ENCODE measurements at places on chromosomes 3 and 15.

DNA sequence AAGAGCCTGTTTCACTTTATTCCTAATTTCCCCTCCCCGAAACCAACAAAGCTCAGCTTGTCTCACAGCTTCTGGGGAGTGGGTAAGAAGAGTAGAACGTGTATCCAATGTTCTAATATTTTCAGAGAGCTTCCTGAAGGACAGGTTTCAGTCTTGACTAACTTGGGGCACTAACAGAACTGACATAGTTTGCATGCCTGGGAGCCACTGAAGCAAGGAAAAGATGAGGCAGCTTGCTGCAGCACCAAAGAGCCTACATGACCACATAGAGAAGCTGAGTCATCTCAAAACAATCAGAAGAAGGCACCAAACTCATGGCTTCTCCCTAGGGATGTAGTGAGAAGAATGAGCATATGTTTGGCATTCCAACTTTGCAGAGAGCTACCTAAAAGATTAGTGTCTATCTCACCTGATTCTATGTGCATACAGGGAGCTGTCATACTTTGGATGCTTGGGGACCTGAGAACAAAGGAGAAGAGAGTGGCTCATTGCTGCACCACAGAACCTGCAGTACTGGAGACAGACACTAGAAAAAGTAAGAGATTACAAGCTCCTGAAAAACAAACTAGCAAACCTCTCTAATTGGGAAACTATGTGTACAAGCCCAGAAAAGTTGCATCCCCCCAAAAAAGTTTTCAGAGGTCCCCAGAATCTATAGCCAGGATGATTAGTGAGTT lies 86.9 kb downstream of the DCLK3 start:
- DNase-seq, result peak; percentile 27

- peak; percentile 3 for DNase-seq
Observed at GRCh38 chr15:71329497-71330260, 214.4 kb downstream of the THSD4 start.

DNA sequence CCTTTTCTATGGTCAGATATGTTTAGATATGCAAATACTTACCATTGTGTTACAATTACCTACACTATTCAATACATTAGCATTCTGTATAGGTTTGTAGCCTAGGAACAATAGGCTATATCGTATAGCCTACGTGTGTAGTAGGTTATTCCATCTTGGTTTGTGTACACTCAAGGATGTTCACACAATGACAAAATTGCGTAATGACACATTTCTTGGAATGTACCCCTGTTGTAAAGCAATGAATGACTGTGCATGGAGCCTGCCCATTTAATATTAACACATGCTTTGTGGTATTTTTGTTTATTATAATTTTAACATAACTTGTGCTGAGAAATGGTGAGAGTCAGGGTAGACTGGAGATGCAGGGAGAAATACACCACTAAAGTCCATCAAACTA lies 154.9 kb downstream of the LEKR1 start:
- no peak for DNase-seq

GRCh38 chr3:453106-453505 lies 256.5 kb downstream of the CHL1 start:
- no peak for DNase-seq

DNA sequence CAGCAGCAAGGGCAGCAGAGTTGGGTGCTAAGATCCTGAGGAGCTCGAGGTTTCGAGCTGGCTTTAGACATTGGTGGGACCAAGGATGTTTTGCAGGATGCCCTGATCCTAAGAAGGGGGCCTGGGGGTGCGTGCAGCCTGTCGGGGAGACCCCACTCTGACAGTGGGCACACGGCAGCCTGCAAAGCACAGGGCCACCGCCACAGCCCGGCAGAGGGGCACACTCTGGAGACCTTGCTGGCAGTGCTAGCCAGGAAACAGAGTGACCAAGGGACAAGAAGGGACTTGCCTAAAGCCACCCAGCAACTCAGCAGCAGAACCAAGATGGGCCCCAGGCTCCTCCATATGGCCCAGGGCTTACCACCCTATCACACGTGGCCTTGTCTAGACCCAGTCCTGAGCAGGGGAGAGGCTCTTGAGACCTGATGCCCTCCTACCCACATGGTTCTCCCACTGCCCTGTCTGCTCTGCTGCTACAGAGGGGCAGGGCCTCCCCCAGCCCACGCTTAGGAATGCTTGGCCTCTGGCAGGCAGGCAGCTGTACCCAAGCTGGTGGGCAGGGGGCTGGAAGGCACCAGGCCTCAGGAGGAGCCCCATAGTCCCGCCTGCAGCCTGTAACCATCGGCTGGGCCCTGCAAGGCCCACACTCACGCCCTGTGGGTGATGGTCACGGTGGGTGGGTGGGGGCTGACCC lies 18.8 kb downstream of the SEC61A1 start:
- DNase-seq, result no peak

GRCh38 chr15:69734699-69735098 lies 282.1 kb downstream of the RPLP1 start:
- DNase-seq, result no peak

DNA sequence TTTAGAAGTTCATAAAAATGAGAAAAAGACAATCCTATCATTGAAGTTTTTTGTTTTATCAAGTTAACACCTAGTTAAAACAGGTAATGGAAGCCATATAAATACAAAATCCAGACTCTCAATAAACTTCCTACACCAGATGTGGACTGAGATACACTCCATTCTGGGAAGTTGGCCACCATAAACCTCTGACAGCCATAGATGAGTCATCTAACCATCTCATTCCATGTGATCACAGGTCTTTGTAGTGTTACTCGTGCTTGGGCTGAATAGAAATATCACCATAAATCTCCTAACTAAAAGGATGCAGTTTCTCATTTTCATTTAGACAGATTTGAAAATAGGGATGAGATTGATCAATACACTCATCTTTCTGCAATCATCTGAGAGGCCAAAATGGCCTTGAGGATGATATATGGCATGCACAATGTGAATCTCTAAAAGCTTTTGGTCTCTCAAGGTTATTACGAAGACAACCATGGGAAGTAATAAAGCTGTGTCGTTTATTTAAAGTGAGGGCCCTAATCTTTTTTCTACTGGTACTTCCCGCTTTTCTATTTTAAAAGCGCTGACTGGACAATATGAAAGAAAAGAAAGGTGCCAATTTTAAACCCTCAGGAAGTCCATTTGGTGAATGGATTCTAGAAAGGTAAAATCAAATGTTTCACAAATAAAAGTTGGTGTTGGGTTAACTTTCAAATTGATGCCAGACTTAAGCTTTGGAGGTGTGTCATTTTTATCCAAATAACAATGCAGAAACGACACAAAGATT lies 155.5 kb downstream of the POLR2M start:
- no peak for DNase-seq

GRCh38 chr15:29942143-29942542 lies 119.9 kb upstream of the TJP1 start:
- no peak for DNase-seq

DNA sequence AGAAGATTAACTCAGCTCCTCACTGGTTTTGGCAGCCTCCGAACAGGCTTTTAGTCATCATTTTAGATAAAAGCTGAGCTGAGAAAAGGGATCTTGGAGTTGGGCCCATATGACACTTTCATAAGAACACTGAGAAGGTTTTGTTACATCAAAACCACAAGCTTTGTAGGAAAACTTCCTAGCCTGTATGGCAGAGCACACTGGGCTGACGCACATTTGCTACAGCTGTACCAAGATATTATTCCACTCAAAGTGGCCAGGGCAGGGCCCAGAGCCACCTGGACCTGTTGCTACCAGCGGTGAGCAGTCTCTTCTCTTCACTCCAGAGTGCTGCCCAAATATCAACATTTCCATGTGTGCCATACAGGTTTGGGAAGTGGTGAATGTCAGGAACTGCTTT lies 160.5 kb upstream of the CCDC54 start:
- DNase-seq, result no peak

GRCh38 chr3:185825639-185826481 lies 1.0 kb upstream of the IGF2BP2 start:
- DNase-seq, result peak; percentile 41

GRCh38 chr15:79028411-79028964 lies 62.1 kb downstream of the RASGRF1 start:
- peak; percentile 52 for DNase-seq

GRCh38 chr15:45391746-45392583 lies 13.6 kb upstream of the GATM start:
- peak; percentile 16 for DNase-seq

GRCh38 chr3:7461202-7461825 lies 600.4 kb downstream of the GRM7 start:
- no peak for DNase-seq

GRCh38 chr15:80615783-80616391 lies 79.2 kb upstream of the ABHD17C start:
- DNase-seq, result no peak

DNA sequence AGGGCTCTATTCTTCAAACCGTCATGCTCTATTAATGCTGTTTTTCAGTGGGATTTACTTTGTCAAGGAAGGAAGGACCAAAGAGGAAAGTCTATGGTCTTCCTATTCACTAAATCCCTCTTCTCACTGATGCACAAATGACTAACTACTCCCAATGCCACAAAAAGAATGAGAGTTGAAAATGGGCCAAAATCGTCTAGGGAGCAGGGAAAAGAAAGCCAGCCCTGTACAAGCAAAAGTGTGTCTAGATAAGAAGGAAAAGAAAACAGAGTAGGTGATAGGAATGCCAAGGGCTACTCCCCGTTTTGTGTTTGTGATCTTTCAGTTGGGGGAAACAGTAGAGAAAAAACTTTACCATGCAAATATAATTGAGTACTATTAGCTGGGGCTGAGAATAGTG lies 97.2 kb upstream of the TMCO5A start:
- DNase-seq, result no peak

- DNase-seq, result no peak
Observed at GRCh38 chr3:52887166-52887565, 10.2 kb downstream of the STIMATE start.

DNA sequence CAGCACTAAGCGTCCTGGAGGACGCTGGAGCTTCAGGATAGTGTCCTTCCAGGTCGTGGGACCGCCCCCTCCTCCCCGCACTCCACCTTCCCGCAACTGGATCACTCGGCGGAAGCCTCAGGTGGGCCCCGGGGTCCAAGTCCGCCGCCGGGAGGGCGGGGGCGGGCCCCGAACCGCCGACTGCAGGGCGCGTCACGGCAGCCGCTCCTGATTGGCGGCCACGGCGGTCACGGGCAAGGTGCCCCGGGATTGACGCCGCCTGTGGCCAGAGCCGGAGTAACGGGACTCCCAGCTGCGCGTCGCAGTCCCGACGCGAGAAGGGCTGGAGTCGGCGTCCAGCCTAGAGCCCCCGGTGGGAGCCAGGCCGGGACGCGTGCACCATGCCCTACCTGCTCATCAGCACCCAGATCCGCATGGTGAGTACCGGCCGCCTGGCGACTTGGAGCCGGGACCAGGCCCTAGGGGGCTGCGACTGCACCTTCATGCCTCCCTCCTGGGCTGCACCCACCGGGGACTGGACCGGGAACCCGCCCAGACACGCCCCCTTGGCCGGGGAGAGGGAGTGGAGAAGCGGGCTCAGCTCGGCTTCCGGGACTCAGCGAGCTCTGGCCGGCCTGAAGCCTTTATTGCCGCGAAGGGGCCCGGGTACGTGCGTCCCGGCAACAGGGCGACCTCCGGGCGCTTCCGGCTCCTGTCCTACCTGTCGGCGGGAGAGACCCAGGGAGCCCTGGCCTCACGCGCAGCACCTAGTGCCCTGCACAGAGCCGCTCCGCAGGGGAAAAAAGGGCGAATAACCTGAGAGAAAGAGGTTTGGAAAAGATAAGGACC lies at the start of gene GCHFR:
Gene GCHFR, plus strand, starts transcription at position 268 of the 828 bp plus-strand sequence. Its CDS starts 113 bp downstream, at position 381.
- DNase-seq, result peak; percentile 66

GRCh38 chr3:171066206-171066605 lies 39.7 kb upstream of the SLC2A2 start:
- DNase-seq, result no peak

GRCh38 chr15:88512601-88513000 lies 33.9 kb downstream of the DET1 start:
- DNase-seq, result no peak

GRCh38 chr3:55296791-55297190 lies 190.3 kb downstream of the WNT5A start:
- DNase-seq, result no peak

GRCh38 chr15:32089851-32090359 lies 59.6 kb downstream of the CHRNA7 start:
- no peak for DNase-seq

- DNase-seq, result no peak
Observed at GRCh38 chr3:134970895-134971294, 175.8 kb downstream of the EPHB1 start.

DNA sequence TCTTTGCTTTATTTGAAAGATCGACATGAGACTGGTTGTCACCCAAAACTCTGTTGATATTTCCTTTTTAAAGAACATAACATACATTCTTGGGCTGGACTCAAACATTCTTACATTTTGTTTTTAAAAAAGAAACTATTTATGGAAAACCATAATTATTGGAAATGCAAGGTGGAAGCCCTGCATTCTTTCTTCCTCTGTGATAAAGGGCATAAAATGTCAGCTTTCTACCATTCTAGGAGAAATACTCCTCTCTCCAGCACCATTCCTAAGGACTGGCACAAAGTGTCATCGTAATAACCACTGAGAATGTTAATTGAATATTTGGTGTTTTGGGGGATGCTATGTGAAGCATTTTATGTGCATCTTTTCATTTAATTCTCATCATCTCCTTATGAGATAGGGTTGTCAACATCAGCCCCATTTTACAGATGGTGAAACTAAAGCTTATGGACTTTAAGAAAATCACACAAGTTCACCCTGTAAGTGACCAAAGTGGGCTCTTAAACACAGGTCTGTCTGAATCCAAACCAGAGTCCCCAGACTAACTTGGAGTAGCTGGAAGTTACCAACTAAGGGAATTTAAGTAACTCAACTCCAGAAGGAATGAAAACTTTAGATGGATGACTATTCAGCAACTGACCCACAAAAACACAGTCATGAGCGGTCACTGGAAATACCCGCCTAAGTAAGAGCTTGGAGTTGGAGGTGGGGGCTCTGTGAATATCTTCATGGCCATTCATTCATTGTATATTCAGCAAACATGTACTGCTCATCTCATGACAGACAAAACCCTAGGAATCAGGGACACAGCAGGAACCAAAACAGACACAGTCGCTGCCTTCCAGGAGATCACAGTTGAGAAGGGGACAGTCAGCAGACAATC lies 45.9 kb upstream of the LMCD1 start:
- no peak for DNase-seq

DNA sequence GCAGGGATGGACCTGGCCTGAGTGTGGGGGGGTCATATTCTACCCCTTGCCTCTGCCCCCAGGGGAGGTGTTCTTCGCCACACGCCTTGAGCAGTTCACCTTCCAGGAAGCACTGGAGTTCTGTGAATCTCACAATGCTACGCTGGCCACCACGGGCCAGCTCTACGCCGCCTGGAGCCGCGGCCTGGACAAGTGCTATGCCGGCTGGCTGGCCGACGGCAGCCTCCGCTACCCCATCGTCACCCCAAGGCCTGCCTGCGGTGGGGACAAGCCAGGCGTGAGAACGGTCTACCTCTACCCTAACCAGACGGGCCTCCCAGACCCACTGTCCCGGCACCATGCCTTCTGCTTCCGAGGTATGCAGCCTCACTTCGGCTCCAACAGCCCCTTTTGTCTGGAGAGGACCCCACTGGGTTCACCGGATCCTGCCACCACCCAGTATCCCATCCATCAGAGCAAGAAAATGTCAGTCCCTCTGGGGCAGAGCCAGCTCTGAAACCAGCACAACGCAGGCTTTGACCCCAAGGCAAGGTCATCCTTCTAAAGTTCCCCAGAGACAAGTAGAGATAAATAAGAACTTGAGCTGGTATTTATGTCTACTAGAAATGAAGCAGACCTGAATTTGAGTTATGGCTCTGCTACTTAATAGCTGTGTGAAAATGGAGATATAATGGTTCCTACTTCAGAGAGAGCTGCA lies 45.8 kb downstream of the HAPLN3 start:
- no peak for DNase-seq

GRCh38 chr15:31335989-31336592 lies 9.5 kb downstream of the KLF13 start:
- no peak for DNase-seq

GRCh38 chr3:28598165-28598564 lies 249.5 kb upstream of the AZI2 start:
- DNase-seq, result no peak

All from activated CD4-positive, alpha-beta T cell treated with anti-CD3 and anti-CD28 coated beads, Interleukin-2, amount 50 U/mL, for 16 hours (primary cell).